Urothelium cell line (cell line): ENCODE measurements at places on chromosomes 2 and 18.

GRCh38 chr2:124662946-124663644 is 638.0 kb downstream of the CNTNAP5 start:
- DNase-seq = no peak

- DNase-seq = peak; percentile 21
Measured at GRCh38 chr2:17800693-17801458, 15.4 kb upstream of the MSGN1 start.

GRCh38 chr2:134253117-134253704 is 661 bp upstream of the MGAT5 start:
- no peak for DNase-seq

DNA sequence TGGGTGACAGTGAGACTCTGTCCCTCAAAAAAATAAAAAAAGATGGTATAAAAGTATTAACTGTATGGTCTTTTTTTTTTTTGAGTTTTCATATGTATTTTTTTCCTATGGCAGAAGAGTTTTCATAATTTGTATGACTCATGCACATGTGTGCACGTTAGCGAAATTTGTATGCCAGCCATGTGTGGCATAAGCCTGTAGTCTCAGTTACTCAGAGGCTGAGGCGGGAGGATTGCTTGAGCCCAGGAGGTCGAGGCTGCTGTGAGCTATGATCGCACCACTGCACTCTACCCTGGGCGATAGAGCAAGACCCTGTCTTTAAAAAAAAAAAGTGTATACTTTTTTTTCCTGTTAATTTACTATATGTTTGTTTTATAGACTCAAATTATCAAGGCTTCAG is 160.8 kb downstream of the TGIF1 start:
- DNase-seq = no peak

GRCh38 chr2:28698545-28698944 is 53.1 kb upstream of the PPP1CB start:
- DNase-seq = no peak

GRCh38 chr2:219698748-219699439 is 71.5 kb downstream of the SLC4A3 start:
- DNase-seq = no peak
